ENCODE measurements at places on chromosomes 16 and 17.

DNA sequence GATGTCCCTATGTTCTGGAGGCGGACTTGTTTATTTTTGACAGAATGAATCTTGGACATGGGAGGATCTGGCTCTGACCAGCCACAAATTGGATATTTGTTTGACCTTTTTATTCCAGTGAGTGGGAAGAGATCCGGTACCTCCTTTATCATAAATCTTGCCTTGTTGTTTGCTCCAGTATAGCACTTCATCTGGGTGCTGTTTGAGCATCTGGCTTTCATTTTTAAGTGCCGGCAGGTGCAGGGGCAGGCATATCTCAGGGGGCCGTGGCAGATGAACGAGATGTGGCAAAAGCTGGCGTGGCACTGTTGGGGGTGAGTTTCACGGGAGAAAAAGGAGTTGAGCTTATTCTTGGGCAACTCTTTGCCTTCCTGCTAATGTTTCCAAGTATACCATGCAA, 37.8 kb downstream of the MSI2 start:
- no peak for DNase-seq

GRCh38 chr16:12425134-12425941, 378.3 kb downstream of the CPPED1 start:
- no peak for DNase-seq

DNA sequence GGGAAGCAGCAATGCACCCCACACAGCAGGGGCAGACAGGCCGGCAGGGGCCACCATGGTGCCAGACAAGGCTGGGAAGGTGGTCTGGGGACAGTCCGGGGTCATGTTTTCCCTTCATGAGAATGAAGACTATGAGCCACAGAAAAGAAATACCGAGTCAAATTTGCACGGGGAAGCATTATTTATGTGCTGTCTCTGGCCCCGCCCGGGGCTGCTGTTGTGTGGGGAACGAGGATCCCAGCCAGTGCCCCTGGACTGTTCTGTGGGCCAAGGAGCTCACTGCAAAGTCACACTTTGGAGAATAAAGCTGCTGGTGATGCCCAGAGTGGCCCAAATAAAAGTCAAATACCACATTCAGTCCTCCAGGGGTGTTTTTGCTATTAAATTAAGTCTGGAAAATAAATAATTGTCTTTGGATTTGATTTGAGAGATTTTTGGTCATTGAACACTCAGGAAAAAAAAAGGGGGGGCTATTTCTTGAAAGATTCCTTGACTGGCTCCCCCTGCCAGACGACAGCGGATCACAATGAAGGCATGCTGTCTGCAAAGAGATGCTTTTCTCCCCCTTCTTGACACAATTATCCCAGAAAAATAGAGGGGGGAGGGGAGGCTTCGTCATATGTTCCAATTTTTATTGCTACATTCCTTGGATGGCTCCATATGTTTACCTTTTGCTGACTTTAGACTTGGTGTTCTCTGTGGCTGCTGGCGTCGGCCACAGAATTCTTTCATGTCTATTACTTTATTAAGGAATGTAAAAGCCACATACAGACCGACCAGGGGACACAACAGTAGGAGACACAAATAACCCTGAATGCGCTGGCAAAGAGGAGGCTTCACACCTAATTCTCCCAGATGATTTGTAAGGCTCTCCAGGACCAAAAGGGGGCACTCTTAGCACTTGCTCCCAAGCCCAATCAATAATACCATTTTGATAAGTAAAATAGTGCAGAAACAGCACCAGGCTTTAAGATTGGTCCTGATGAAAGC, 27.1 kb upstream of the ANKFN1 start:
- no peak for DNase-seq

DNA sequence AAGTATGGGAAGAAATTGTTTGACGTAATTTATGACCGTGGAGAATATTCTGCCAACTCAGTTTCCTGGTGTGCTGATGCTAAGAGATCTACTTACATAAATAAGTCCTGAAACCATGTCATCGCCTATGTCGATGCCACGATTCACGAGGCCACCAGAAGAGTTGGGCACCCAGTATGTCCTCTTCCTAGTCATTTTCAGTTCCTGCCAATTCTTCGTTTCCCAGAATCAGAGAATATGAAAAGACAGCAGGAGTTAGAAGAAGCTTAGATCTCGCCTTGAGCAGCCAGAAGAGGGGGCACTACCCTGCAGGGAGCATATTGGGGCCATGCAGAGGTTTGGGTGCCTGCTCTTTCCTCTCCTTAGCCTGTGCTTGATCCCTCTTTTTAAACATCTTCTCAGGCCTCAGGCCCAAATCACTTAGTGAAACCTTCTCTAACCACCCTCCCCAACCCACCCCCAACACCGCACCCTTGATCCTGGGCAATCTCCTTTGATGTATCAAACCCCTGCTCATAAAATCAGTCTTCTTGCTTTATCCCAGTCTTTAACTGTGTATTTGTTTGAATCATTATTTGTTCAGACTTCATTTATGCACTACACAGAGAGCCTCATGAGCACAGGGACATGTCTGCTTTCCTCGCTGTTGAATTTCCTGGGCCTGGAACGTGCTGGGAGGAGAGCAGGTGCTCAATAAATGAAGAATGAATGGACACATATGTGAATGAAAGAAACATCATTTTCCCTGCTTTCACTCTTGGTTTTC, 12.2 kb upstream of the LONP2 start:
- no peak for DNase-seq

DNA sequence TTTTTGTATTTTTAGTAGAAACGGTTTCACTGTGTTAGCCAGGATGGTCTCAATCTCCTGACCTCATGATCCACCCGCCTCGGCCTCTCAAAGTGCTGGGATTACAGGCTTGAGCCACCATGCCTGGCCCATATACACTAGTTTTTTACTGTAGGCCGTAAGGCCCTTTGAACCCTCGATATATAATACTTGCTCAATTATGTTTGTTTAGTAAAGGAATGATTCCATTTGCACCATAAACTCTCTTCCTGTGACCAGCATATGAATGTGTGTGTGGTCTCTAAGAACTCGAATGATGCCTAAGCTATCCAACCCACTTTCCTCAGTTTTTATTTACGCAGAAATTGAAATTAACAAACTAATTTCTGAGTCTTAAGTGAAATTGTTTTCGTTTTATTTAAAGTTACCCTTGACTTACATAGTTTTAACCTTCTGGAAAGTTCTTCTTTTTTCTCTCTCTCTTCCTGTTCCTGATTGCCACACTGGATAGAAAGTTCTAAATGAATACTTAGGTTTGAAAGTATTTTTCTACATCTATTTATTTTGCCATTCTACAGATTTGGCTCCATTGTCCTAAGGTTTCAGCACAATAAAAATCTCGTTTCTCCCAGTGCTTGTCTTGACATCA, 37.9 kb downstream of the PIGL start:
- DNase-seq: no peak

DNA sequence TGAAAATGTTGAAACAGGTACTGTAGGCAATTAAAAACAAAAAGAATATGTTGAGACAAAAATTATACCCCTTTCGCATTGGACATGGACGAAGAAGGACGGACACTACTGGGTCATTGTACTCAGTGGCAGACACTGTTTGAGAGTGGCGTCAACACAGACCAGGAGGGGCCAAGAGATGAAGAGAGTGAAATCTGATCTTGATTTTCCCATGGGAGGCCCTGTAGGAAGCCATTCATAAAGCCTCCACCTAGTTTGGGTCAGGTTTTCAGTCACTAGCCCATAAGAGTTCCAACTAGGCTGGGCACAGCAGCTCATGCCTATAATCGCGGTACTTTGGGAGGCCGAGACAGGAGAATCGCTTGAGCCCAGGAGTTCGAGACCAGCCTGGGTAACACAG, 23.6 kb upstream of the SMURF2 start:
- DNase-seq: no peak

DNA sequence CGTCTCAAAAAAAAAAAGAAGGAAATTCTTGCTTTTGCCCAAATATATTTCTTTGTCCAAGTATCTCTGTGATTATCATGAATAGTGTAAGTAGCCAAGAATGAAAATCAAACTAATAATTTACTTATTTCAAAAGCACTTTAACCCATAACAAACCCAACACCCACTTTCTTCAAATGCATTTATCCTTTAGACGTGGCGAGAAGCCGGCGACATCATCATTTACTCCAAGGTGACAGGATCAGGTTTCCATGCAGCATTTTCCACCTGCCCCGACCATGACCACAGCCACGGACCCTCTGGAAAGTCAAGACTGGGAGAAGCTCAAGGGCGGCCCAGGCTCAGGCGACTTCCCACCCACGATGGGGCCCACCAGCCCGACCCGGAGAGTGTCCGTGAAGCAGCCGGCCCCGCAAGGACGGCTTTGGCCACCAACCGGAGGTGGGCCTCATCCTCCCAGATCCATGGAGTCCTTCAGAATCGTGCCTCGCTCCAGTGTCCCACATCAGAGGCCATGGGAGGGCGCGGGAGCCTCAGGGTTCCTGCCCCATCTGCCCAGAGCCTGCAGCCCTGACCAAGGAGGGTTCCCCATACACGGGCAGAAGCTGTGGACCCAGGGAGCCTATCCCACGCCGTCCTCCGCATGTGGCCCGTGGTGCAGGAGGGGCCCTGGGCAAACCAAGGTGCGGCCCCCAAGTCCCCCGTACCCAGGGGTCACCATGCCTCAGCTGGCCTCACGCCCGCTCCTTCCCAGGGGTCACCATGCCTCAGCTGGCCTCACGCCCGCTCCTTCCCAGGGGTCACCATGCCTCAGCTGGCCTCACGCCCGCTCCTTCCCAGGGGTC, 18.7 kb downstream of the UTS2R start:
- DNase-seq: no peak

DNA sequence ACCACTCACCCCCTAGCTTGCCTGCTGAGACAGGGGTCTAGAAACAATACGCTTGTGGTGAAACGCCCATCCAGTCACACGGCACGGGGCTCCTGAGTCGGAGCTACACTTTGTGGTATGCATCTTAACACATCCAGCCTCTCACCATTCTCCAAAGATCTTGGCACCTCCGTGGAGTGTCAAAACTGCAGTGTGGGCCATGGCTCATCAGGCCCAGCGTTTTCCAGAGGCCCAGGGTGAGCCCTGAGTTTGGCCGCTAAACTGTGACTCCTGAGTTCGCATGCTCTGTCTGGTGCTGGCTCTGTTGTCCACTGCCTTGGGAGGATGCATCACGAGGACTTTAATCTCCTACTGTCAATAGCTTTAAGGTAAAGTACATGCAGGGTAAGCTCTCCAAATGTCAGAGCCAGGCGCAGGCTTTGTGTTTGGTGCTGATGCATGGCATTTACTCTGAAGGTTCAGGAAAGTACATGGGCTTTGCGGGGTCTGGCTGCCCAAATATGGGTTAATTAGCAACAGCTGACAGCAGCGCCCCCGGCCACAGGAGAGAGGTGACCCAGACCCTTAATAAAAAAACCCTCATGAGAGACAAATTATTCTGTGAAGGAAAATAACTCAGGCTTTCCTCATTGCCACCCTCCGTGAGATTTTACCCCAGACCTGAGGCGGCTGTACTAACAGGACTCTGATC, 118.4 kb downstream of the CCDC182 start:
- no peak for DNase-seq

- no peak for DNase-seq
Observed at GRCh38 chr16:69481901-69482341, 57.5 kb downstream of the CYB5B start.

DNA sequence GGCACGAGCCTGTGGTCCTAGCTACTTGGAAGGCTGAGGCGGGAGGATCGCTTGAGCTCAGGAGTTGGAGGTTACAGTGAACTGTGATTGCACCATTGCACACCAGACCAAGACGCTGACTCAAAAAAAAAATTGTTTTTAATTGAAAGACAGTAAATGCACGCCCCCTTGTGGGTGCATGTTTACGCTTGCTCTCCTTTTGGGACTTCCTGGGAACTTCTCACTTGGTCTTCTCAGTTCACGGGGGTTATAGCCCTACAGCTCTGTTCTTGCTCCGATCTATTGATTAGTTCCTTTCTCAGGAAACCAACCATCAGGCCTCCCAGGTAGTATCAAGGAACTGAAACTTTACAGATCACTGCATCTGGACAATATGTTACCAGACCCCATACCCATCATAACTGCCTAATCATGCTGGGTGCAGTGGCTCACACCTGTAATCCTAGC, 14.2 kb upstream of the RIPOR1 start:
- peak; percentile 66 for DNase-seq

- DNase-seq: no peak
Observed at GRCh38 chr17:49992933-49993422, 2.0 kb downstream of the DLX3 start.

DNA sequence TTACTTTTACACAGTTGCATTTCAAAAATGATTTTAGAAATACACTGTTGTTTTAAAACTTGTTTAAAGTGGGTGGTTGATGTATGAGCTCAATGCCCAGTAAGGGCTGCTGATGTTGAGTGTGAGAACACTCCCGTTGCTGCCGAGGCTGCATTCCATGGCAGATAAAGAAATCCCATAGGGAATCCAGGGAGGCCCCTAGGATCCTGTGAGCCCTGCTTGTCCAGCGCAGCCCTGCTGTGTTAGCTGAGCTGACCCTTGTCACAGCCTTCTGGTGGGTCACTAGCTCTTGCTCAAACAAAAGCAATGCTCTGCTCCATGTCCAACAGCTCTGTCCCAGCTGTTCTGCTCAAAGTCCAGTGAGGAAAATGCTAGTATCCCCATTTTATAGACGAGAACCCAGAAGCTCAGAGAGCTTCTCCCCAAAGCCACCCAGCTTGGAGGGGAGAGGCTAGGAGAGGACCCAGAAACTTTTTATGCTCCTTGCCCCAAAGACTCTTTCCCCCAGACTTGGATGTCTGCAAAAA, 18.6 kb upstream of the COL1A1 start:
- no peak for DNase-seq

- no peak for DNase-seq
Observed at GRCh38 chr17:63480826-63481487, 4.1 kb downstream of the ACE start.

DNA sequence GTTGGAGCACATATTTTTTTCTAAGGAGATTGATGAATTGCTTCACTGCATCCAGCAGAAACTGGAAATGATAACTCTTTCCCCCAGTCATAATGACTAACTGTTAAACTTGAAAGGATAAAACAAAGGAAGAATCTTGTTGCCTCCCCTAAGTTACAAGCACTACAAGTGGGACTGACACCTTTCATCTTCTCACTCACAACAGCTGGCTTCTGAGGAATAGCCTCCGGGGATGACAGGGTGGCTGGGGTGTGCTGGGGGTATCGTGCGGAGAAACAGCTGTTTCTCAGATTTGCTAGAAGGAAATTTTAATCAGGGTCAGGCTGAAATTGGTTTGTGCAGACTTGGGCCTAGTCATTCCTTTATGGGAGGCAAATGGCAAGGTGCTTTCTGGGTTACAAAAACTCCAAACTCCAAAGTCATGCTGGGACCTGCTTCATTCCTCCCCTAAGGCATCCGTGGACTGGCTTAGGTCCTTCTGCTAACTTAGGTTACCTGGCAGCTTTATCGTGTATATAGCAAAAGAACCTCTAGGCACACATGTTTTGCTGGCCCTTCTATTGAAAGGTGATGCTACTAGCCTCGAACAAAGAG, 557.2 kb downstream of the TOX3 start:
- no peak for DNase-seq

All from stimulated activated CD8-positive, alpha-beta memory T cell treated with anti-CD3 and anti-CD28 coated beads, Interleukin-4, amount 100 ng/mL, for 4 hours (primary cell).